Large intestine (tissue), 12 donors: ENCODE measurements at places on chromosomes 6 and 20. TPM values are rescaled to one million over a fixed set of nuclear protein-coding genes. Genes with fewer than 3 reads are reported as not detected.
A peak's percentile ranks its signal among the peaks of the same experiment; 100 is the strongest.

- DNase-seq, result no peak
These were observed 809.4 kb upstream of the EYS start for GRCh38 chr6:66516377-66516776.

GRCh38 chr6:56833127-56833791 lies 121.6 kb upstream of the BEND6 start:
- no peak for DNase-seq

- no peak for DNase-seq
These were observed 26.8 kb upstream of the UBE2J1 start for GRCh38 chr6:89379281-89379680.

DNA sequence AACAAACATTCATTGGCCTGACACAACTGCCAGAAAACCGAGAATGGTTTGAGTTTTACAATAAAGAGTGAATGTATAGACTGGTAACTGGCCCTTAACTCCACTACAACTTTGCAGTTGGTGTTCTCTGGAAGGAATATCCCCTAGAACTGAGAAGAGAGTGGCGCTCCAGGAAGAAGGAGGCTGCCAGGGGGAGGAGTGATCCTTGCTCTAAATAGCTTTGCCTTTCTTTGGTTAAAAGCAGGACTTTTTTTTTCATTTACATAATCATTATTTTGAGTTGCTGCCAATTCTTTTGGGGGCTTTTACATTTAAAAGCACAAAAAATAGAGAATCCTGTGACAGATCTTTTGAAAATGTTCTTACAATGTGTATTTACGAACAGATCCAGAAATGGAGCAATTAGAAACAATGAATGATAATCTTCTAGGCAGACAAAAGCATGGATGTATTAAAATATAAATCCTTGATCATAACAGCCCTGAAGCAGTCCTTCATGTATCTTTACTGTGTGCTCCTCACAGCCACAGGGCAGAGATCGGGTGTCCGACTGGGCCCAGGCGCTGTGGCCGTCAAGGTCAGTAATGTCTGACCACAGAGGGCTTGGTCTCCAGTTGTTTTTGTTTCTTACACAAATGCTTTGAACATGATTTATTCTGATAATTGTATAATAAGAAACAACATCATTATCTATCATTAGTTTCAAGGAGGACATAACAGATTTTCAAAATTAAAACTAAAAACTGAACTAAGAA lies 612.2 kb downstream of the HDGFL1 start:
- DNase-seq, result no peak

GRCh38 chr6:6997263-6998193 lies 110.2 kb upstream of the RREB1 start:
- DNase-seq, result peak; percentile 70

DNA sequence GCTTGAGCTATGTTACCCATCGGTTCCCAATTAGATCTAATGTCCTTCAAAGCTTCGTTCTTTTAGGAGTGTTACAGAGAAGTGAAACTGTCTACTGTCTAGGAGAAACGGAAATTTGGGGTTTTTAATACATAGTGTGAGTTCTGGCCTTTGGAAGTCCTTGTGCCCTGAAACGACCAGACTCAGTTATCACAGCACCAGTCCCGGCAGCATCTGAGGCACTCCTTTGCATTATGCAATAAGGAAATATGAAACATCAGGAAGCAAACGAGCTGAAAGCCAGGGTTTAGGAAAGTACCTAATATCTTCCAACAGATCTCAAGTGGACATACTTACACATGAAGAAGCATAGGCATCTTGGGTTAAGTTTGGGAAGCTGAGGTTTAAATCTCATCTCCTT lies 61.8 kb upstream of the ADGRF1 start:
- DNase-seq, result peak; percentile 38

DNA sequence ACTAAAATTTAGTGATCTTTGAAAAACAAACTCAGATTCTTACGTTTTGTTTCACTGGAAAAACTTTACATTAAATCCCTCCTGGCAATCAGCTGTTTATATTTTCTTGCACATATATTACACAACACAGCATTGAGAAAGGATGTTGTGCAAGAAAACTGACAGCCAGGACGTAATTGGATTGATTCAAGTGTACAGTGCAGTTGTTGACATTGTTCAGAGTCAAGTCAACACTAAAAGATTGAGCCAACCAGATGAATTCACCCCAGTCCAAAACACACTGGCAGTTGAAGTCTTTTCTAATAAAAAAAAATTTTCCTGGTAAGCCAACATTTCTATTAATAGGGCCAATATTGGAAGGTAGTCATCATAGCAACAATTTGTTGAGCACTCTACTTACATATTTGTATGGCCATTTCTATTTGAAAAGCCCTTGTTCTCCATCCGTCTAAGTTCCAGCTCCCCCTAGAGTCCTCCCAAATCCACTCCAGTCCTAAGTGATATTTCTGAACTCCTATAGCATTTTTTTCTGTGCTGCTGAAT lies 20.9 kb upstream of the VNN1 start:
- DNase-seq, result no peak

- DNase-seq, result no peak
These were observed 181.0 kb upstream of the MYLIP start for GRCh38 chr6:15947923-15948322.

- no peak for DNase-seq
These were observed 425.1 kb downstream of the UTRN start for GRCh38 chr6:144710207-144710606.

DNA sequence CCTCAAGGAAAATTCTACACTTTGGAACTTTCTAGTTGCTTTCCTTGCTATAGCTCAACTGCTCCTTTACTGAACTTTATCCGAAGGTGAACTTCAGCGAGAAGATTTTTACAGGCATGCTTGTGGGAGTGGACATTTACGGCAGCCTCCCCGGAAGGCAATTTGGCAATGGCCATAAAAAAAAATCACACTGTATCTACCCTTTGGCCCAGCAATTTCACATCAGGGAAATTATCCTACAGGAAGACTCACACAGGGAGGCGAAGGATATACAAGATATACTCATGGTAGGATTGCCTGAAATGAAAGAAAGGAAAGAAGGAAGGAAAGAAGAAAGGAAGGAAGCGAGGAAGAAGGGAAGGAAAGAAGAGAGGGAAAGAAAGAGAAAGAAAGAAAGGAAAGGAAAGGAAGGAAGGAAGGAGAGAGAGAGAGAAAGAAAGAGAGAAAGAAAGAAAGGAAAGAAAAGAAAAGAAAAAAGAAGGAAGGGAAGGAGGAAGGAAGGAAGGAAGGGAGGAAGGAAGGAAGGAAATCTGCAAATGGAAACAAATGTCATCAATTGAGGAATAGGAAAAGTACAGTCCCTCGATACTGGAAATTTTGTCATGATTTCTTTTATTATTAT lies 25.7 kb downstream of the OVOL2 start:
- peak; percentile 86 for DNase-seq

GRCh38 chr6:154773610-154774089 lies 40.4 kb downstream of the SCAF8 start:
- DNase-seq, result no peak

DNA sequence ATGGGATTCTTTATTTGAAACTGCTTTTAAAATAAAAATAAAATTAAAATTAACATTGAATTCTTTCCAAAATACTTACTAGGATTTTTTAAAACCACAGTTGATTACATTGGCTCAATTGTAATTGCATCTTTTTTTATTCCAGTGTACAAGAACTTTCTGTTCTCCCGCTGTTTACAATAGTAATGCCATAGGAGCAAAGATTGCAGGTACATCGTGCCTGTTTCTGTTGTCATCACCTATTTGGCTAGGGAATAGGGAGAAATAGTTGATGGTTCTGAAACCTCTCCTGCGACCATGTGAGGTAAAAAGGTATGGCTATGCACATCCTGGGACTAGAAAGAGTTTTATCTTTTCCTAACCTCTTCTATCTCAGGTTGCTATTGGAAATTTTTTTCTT lies 28.2 kb upstream of the RHAG start:
- DNase-seq, result no peak

The HLA-F gene
- 8.2 TPM for polyA plus RNA-seq

The ZBTB46 gene
- 4.1 TPM for polyA plus RNA-seq

The PARD6B gene
- 10.9 TPM for polyA plus RNA-seq

The KHDC1L gene
- polyA plus RNA-seq, result 0.13 TPM

The C6orf132 gene
- 44.3 TPM for polyA plus RNA-seq

The ITPR3 gene
- 49.6 TPM for polyA plus RNA-seq

The BPIFB2 gene
- polyA plus RNA-seq, result not detected

The SLC12A5 gene
- 3.5 TPM for polyA plus RNA-seq

The MAP7 gene
- polyA plus RNA-seq, result 37.2 TPM
